RWPE2 (cell line): ENCODE measurements at places on chromosomes 4 and X.

DNA sequence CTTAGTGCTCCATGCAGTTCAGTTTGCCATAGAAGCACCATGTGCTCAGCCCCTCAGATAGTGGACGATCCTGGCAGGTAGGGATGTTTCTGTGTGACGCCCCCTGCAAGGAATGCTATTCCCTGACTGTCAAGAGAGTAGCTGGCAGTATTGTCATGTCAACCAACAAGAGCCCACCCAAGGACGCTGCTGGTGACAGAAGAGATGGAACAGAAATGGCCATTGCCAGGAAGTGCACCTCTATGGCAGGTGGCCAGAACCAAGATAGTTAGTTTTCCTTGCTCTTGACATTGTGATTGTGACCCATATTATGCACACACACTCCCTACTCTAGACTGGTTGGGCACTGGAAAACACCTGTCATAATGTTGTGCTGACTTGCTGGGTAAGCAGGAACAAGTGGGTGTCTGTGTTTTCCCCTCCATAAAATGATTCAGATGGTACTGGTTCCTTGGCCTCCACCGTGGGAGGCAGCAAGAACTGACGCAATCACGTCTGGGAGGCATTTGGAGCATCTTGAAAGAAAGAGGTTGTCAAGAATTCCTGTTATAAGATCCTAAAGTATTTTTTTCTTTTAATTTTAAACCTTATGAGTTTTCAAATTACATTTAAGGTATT, 507.9 kb downstream of the MID1IP1 start:
- H3K4me3 ChIP-seq, result no peak overlapping the region
- DNase-seq, result no peak
- no peaks in the 10 kb centered on the region for H3K4me1 ChIP-seq

DNA sequence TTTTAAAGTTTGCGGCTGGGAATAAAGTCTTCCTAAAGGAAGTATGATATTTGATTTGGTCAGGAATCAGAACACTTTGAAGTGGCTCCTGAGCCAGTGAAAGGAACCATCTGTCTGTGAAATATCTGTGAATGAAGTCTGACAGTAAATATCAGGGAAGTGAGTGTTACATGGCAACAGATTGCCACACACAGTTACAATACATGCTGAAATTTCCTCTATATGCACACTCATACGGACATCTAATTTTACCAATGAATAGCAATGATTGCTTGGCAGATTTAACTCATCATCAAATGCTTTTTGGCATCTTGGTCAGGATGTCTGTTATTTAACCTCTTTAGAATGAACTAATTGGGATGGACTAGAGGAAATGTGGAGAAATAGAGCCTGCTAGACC, 1023.8 kb downstream of the FAT4 start:
- no peaks in the 10 kb centered on the region for H3K36me3 ChIP-seq
- H3K4me1 ChIP-seq, result no peaks in the 10 kb centered on the region
- H3K27ac ChIP-seq, result no peak overlapping the region
- no peaks in the 10 kb centered on the region for H3K27me3 ChIP-seq
- H3K4me3 ChIP-seq, result no peak overlapping the region
- DNase-seq, result no peak

DNA sequence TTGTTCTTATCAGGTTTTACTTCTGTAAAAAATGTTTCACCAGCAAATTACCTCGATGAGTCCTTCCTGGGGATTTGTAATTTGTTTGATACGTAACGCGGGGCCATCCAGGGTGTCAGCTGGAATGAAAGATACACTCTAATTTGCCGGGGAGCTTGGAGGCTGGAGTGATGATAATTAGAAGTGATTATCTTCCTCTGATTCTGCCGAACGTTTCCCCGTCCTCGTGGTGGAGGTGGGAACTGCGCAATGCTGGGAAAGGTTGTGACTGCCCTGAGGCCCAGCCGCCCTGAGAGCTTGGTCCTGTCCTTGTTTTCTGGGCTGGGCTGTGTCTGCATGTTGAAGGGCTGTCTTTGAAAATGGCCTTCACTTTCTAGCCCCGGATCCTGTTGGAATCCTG, 48.0 kb downstream of the SORCS2 start:
- DNase-seq, result no peak
- no peaks in the 10 kb centered on the region for H3K27me3 ChIP-seq
- H3K4me3 ChIP-seq, result no peak overlapping the region
- H3K4me1 ChIP-seq, result no peaks in the 10 kb centered on the region

GRCh38 chr4:104465201-104465600, 29.5 kb downstream of the CXXC4 start:
- H3K4me3 ChIP-seq, result no peak overlapping the region
- no peak overlapping the region for H3K27ac ChIP-seq
- no peak for DNase-seq
- H3K27me3 ChIP-seq, result no peaks in the 10 kb centered on the region
- no peaks in the 10 kb centered on the region for H3K4me1 ChIP-seq
- H3K36me3 ChIP-seq, result no peaks in the 10 kb centered on the region

- no peaks in the 10 kb centered on the region for H3K36me3 ChIP-seq
- H3K4me1 ChIP-seq, result no peaks in the 10 kb centered on the region
- no peaks in the 10 kb centered on the region for H3K27me3 ChIP-seq
- no peak overlapping the region for H3K4me3 ChIP-seq
- H3K27ac ChIP-seq, result no peak overlapping the region
These were observed 45.0 kb downstream of the STK32B start for GRCh38 chr4:5096261-5096660.

DNA sequence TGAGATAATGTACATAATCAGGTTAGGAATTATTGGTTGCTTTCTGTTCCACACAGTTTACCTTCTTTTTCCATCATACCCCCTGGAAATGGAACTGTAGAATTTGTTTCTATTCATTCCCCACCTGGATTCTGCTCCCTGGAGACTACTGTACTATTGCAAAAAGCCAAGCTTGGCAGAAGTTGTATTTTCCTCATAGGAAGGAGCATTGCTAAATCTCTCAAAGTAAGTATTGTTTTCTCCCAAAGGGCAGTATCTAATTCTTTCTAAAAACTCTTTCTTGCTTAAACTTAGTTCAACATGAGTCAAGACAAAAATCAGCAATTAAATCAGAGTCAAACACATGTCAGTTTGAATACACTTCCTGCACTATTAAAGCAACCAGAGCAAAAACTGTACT, 136.2 kb downstream of the CDS1 start:
- no peaks in the 10 kb centered on the region for H3K27me3 ChIP-seq
- H3K27ac ChIP-seq, result no peak overlapping the region
- H3K4me1 ChIP-seq, result no peaks in the 10 kb centered on the region
- H3K36me3 ChIP-seq, result peaks cover 37% of the 10 kb centered on the region
- no peak overlapping the region for H3K4me3 ChIP-seq

GRCh38 chr4:146132445-146132844, 43.1 kb upstream of the LSM6 start:
- no peak for DNase-seq
- H3K36me3 ChIP-seq, result no peaks in the 10 kb centered on the region
- H3K4me3 ChIP-seq, result no peak overlapping the region
- H3K4me1 ChIP-seq, result no peaks in the 10 kb centered on the region
- H3K27ac ChIP-seq, result no peak overlapping the region

GRCh38 chr4:102819588-102820365, 7.6 kb downstream of the UBE2D3 start:
- peaks cover 90% of the 10 kb centered on the region for H3K4me1 ChIP-seq
- H3K27me3 ChIP-seq, result no peaks in the 10 kb centered on the region
- H3K4me3 ChIP-seq, result no peak overlapping the region
- DNase-seq, result no peak

DNA sequence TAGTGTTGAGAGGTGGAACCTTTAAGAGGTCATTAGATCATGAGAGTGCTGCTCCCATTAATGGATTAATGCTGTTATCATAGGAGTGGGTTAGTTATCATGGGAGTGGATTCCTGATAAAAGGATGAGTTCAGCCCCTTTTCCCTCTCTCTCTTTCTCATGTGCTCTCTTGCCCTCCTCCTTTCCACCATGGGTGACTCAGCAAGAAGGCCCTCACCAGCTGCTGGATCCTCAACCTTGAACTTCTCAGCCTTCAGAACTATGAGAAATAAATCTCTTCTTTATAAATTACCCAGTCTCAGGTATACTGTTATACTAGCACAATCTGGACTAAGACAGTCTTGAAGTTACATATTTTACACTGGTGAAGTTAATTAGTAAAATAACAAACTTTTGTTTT, 10.0 kb upstream of the CDKL5 start:
- DNase-seq, result no peak
- H3K4me1 ChIP-seq, result peaks cover 4% of the 10 kb centered on the region
- H3K4me3 ChIP-seq, result no peak overlapping the region
- H3K36me3 ChIP-seq, result no peaks in the 10 kb centered on the region
- no peaks in the 10 kb centered on the region for H3K27me3 ChIP-seq

- no peak for DNase-seq
- peak overlapping the region; percentile 78 for H3K27ac ChIP-seq
- peaks cover 53% of the 10 kb centered on the region for H3K4me1 ChIP-seq
- no peak overlapping the region for H3K4me3 ChIP-seq
- H3K27me3 ChIP-seq, result no peaks in the 10 kb centered on the region
These were observed 76.5 kb downstream of the APBB2 start for GRCh38 chr4:41137879-41138278.

DNA sequence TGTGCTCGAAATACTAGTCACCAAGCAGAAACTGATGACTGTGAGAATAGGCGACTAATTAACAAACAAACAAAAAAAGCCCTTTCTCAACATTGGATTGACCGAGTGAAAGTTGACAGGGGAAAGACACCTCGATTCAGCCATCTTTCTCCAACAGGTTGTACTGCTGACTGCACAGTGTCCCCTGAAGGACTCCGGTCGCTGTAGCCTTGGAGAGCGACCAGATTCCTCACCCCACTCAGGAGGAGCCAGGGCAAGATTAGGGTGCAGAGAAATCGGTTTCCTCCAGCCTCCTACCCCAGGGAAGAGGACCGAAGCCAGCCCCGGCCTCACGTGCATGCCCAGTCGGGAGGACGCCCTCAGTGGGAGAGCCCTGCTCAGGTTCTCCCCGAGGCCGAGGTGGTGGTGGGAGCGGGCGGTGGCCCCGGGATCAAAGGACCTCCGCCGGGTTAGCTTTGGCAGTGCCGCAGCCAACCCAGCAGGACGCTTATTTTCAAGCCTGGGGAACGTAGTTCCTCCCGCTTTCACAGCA, 1.1 kb upstream of the RAP1GDS1 start:
- H3K4me1 ChIP-seq, result peaks cover 17% of the 10 kb centered on the region
- peak overlapping the region; percentile 81 for H3K27ac ChIP-seq
- no peaks in the 10 kb centered on the region for H3K27me3 ChIP-seq
- H3K4me3 ChIP-seq, result peak overlapping the region; percentile 82
- DNase-seq, result peak; percentile 54
- peaks cover 8% of the 10 kb centered on the region; the same call in 1 of the 2 replicates for H3K36me3 ChIP-seq

- no peaks in the 10 kb centered on the region for H3K36me3 ChIP-seq
- H3K27me3 ChIP-seq, result no peaks in the 10 kb centered on the region
- no peak for DNase-seq
These were observed 196.3 kb upstream of the MAB21L2 start for GRCh38 chr4:150385606-150386005.

DNA sequence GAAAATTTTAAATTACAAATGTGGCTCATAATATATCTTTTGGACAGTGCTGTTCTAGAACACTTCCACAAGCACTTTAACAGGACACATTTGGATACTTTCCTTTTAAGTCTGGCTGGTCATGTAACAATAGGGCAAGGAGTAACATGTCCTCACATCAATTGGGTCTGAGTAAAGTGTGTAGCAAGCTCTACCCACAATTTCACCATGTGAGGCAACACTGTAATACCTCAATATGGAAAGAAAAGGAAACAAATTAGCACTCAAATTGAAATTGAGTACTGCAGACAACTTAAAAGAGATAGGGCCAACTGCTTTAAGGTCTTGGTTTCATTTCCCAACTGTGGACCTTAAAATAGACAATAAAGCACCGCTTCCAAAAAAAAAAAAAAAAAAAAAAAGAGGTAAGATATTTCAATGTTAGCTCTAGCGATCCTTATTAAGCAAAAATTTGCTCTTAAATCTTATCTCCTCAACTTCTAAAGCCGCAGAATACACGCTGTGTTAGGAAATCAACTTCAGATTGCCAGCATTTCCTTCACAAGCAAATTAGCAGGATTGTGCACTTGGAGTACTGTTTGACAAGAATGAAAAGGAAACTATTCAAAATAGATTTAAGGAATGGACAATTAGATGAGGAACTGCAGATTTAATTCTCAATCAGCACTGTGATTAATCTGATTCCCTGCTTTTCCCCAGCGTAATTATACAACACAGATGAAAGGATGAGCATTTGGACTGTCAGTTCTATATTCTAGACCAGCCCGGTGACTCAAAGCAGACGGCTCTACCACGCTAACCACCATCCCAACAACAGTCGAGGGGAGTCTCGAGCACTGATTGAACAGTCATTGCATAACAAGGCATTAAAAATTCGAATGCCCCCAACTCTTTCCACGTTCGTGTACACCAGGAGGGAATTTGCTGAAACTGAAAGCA, 1.6 kb downstream of the CASK start:
- peak overlapping the region; percentile 60 for H3K27ac ChIP-seq
- H3K4me3 ChIP-seq, result peak overlapping the region; percentile 66
- H3K4me1 ChIP-seq, result peaks cover 6% of the 10 kb centered on the region
- no peak for DNase-seq

GRCh38 chr4:165462009-165462408, 83.2 kb downstream of the CPE start:
- no peaks in the 10 kb centered on the region for H3K36me3 ChIP-seq
- H3K4me1 ChIP-seq, result peaks cover 5% of the 10 kb centered on the region
- DNase-seq, result no peak
- no peaks in the 10 kb centered on the region for H3K27me3 ChIP-seq
- H3K4me3 ChIP-seq, result no peak overlapping the region
- no peak overlapping the region for H3K27ac ChIP-seq

GRCh38 chr4:159049780-159050375, 53.0 kb upstream of the RAPGEF2 start:
- no peaks in the 10 kb centered on the region for H3K4me1 ChIP-seq
- no peaks in the 10 kb centered on the region for H3K27me3 ChIP-seq
- DNase-seq, result no peak
- H3K4me3 ChIP-seq, result no peak overlapping the region
- no peak overlapping the region for H3K27ac ChIP-seq

DNA sequence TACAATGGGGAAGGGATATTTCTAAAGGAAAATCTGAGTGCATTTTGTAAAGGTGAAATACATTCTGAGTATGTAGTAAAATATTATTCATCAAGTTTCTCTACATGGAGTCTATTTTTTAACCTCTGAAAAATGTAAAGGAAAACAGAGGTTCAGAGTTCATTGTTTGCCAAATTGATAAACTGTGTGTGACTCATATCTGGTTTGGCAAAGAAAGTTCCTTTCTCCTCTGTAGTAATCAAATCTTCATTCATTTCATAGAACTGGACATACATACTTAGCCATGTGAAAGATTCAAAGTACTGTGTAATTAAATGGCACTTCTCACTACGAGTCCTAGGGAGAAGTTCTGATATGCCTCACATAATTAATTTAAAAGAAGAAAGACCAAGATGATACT, 61.6 kb downstream of the HPGD start:
- H3K4me1 ChIP-seq, result peaks cover 15% of the 10 kb centered on the region
- H3K27ac ChIP-seq, result no peak overlapping the region
- no peak for DNase-seq
- no peaks in the 10 kb centered on the region for H3K36me3 ChIP-seq
- no peaks in the 10 kb centered on the region for H3K27me3 ChIP-seq

DNA sequence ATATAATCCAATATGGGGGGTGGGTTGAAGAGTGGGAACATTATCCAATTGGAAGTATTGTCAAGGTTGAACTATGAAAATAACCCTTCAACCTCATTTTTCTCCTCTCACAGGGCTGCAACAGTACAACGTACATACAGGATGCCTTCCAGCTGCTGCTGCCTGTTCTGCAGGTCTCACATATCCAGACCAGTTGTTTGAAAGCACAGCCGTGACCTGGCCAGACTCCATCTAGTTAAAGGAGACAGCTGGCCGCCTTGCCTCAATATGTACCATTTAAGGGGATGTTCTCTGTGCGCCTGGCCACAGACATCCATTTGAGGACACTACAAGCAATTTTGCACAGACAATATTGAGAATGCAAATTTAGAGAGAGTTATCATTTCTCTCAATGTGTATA, 75.7 kb downstream of the FAM114A1 start:
- DNase-seq, result no peak
- H3K4me1 ChIP-seq, result peaks cover 5% of the 10 kb centered on the region
- no peaks in the 10 kb centered on the region for H3K27me3 ChIP-seq
- no peak overlapping the region for H3K4me3 ChIP-seq
- peaks cover 35% of the 10 kb centered on the region for H3K36me3 ChIP-seq
